MM.1S (cell line): ENCODE measurements at places on chromosomes 12 and 14.

DNA sequence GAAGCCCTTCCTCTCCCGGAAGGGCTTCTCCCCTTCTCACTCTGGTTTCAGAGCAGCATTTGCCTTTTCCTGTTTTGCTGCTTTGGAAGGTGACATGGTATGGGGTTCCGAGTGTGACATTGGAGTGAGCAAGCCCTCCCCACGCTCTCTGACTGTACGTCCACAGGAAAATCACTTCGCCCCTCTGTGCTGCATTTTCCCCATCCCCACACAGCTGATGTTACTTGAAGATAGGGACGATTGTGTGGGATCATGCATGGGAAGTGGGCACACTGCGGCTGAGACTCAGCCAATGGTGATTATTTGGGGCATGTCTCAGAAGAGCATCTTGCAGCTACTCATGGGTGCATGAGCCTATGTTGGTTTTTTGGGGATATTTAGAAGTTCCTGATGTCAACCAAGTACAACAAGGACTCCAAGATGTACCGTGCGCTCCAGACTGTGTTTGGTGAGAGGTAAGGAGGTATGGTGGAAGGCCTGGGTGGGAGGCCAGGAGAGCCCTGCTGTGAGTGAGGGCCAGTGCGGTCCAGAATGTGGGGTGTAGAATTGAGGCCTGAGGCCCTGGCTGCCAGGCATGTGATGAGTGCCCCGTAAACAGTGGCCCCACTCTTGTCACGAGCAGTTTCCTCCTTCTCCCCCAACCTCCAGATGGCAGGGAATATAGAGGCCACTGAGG, 15.1 kb downstream of the CYP46A1 start:
- no peak for DNase-seq

DNA sequence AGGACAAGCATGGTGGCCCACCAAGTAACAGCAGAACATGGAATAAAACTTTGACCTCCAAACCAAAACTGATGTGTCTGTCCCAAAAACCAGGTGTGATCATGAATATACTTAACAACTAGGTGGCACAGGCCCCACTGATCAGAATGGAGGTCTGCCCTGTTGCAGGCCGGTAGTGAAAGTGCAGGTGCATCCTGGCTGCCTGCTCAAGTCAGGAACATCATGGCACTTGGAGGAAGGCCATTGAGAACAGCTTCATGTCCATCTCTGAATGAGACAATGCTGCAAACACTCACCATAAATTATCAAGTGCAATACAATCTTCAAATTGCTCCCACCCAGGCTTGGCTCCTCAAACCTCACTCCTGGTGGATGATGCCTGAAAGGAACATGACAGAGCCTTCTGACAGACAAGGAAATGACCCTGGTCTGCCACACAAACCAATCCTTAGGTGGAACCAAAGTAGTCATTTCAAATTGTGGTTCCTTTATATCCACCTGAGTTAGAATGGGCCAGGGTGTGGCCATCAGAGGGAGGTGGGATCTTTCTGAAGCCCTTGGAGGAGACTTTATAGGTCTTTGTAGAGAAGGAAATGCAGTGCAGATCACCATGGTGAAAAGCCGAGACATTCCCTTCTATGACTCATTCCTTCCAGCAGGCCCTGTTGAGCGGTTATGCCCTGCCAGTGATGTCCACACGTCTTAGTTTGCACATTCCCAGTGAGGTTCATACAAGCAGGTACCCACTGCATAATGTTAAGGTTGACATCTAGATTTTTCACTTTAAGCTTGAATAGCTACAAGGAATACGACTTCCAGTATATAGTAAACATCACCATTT, 36.0 kb downstream of the EGLN3 start:
- peak; percentile 19 for DNase-seq

DNA sequence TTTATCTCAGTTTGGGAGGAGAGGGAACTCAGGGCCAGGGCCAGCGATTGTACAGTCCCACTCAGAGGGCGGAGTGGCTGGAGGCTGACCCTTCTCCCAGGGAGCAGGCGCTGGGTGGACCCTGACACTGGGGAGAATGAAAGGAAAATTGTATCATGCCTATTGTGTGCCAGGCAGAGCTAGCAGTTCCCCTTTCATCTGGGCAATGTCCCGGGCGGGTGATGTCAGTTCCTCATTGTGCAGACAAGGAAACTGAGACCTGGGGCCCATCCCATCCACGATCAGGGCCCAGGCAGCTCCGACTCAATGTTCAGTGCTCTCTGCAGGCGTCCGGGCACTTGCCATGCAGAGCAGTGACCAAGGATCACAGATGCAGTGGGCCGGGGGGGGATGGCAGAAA, 101.9 kb upstream of the RTL1 start:
- no peak for DNase-seq

DNA sequence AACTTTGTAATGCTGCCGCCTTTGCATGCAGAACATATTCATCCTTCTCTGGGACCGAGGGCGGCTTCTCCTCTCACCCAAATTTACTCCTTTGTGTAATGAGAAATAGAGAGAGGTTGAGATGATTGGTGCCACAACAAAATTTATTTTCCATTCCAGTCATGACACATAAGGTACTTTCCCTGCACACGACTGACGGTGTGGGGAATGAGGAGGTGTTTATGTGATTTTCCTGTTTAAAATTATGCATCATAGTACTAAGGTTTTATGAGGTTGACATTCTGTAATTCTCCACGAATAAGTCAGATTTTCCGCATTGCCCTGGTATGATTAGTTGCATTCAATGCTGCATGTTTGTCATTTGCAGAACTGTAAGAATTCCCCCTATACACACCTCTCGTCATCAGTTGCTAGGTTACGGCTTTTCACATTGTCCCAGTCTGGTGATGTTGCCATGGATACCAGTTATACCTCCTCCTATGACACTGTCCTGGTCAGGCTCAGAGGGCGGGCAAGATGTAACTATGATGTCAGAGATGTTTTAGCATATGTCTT, 23.1 kb downstream of the BICDL1 start:
- DNase-seq, result no peak

DNA sequence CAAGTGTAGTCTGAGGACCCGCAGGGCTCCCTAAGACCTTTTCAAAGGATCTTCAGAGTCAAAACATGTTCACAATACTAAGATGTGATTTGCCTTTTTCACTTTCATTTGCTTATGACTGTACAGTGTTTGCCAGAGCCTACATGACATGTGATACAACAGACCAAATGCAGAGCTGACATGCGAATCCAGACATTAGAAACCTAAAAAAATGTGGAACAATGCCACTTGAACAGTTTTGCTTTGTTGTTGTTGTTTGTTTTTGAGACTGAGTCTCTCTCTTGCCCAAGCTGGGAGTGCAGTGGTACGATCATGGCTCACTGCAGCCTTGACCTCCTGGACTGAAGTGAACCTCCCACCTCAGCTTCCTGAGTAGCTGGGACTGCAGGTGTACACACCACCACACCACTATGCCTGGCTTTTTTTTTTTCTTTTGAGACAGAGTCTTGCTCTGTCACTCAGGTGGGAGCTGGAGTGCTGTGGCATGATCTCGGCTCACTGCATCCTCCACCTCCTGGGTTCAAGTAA, 5.3 kb upstream of the RAB35 start:
- DNase-seq, result peak; percentile 59

GRCh38 chr12:112586148-112586783, 167.5 kb downstream of the PTPN11 start:
- DNase-seq, result no peak

- no peak for DNase-seq
These were observed 181.9 kb downstream of the BCAT1 start for GRCh38 chr12:24767016-24767415.

DNA sequence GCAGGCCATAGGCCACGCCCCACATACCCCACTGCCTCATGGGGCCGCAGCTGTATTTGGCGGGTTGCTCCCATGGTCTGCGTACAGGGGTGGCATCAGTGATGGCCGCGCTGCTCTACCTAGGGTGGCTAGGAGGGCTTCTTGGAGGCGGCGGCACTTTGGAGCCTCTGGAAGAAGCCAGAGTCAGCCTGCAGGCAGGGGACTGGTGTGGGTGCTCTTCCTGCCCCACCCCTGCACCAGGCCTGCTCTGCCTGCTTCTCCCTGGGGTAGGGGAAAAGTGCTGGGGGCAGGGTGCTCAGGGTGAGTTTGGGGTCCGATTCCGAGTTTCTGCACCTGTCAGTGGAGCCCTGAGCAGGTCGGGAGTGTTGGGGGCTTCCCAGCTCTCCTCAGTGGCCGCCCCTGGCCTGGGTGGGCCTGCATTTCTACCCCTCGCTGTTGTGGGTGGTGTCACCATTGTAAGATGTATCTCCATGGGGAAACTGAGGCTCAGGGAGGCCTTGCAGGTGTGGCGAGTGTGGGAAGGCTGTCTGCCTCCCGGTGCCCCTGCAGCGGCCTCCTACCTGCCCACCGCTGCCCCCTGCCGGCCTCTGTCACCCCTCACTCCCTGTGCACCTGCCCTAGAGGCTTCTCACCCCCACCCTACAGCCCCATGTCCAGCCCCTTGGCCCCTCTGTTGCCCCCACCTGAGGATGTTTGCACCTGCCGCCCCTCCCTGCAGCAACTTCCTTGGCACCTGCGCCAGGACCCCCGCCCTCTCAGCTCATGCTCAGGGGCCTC, 5.5 kb downstream of the CEP170B start:
- no peak for DNase-seq

GRCh38 chr12:58804749-58805148, 115.6 kb downstream of the LRIG3 start:
- DNase-seq, result peak; percentile 30

DNA sequence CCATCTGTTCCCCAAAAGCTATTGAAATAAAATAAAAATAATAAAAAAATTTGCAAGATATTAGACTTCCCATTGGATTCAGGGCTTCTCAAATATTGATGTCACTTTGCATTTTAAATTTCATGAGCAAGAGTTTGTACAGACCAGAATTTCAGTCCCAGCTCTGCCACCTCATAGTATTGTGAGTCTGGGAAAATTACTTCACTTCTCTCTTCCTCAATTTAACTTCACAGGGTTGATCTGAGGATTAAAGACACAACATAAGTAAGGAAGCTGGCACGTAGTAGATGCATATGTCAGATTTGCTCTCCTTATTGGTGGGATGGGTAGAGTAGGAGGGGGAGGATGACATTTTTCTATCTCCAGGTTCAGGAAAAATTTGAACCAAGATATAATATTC, 32.8 kb downstream of the COX8C start:
- DNase-seq, result no peak

DNA sequence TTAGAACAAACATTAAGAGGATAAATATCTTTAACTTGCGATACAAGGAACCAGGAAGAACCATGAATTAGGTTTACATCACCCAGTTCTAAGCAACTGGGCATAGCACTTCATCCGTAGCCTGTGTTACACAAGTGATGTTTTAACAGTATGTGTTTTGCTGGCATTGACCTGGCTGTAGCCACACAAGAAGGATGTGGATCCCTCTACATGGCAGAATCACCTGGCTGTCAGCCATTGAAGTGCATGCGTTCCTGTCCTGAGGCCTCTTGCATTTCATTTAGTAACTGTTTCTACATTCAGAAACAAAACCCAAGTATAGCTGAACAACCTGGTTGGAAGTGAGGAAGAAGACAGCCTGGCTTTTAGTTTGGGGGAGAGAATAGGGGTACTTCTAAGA, 72.2 kb downstream of the TGFB3 start:
- DNase-seq, result no peak

- DNase-seq, result no peak
These were observed 316.7 kb upstream of the KITLG start for GRCh38 chr12:88896958-88897357.

DNA sequence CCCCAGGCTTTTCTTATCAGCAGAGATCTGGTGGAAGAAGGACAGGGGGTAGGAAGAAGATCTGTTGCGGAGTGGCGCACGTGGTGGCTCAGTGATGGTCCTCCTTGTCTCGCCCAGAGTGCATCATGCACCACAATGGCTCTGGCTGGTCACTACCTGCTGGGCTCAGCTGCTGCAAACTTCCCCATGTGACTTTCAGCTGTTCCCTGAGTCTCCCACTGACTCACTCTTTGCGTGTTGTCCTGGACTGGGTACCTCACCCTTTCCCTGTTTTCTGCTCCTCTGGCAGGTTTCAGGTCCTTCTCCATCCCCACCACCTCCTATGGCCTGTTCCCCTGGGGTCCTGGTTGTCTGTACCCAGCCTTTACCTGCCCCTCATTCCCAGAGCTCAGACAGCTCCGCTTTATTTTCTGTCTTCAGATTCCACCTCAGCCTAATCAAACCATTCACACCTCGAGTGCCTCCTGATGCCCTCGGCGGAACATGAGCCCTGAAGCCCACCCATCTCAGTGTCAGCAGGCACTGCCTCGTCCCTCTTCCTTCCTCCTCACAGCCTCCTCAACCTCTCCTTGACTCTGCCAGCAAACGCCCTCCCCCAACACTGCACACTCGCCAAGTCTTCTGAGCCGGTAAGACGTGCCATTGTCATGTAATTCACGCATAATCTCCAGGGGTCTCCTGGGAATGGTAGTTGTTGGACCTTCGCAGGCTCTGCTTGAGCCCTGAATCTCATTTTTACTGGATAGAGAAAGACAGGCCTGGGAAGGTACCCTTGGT, 1.8 kb downstream of the C1R start:
- DNase-seq, result no peak

GRCh38 chr14:61033054-61033453, 52.0 kb downstream of the SLC38A6 start:
- no peak for DNase-seq

GRCh38 chr12:39125566-39125965, 220.2 kb upstream of the CPNE8 start:
- no peak for DNase-seq

GRCh38 chr14:89027097-89027740, 202.8 kb downstream of the TTC8 start:
- DNase-seq, result peak; percentile 31

DNA sequence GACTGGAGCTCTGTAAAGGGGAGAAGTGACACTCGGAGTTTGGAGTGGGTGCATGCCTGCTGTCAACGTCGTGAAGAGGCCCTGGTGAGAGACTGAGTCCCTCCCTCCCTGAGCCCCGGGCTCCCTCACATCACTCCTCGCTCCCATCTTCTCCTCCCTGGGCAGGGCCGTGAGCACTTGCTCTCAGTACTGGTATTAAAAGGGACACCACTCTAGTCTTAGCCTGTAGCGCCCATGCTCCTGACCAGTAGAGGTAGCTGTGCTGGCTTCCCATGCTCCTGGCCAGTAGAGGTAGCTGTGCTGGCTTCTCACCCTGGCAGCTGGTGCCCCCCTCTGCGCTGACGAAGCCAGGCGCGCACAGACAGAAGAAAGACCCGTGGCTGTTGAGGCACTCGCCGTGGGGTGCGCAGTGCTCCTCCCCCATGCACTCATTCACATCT, 14.7 kb downstream of the ISCA2 start:
- no peak for DNase-seq

DNA sequence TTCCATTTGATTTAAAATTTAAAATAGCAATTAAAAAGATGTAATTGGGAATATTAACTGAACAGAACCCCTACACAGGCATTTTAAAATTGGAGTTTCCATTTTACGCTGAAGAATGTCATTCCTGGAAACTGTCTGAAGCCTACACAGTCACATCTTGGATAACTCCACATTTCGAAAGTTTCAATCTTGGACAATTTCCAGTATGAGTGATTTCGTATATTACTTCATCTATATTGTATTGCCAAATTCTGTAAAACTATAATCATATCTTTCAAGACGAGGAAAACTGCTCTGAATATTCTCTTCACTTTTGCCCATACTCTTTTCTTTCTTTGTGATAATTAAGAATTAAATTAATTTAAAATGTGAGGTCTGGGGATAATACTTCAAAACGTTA, 194.2 kb upstream of the ABCD2 start:
- no peak for DNase-seq

GRCh38 chr14:52314595-52315354, 663 bp downstream of the PTGER2 start:
- no peak for DNase-seq
